ENCODE measurements at places on chromosomes 2 and 18.

GRCh38 chr2:162029287-162029901 lies 44.6 kb downstream of the DPP4 start:
- DNase-seq, result peak; percentile 27

GRCh38 chr2:20762945-20763683 lies 59.8 kb downstream of the LDAH start:
- DNase-seq, result no peak

- DNase-seq, result no peak
Measured at GRCh38 chr18:49206717-49207116, 253.7 kb downstream of the DYM start.

- DNase-seq, result no peak
Measured at GRCh38 chr2:42567806-42568400, 529 bp upstream of the MTA3 start.

DNA sequence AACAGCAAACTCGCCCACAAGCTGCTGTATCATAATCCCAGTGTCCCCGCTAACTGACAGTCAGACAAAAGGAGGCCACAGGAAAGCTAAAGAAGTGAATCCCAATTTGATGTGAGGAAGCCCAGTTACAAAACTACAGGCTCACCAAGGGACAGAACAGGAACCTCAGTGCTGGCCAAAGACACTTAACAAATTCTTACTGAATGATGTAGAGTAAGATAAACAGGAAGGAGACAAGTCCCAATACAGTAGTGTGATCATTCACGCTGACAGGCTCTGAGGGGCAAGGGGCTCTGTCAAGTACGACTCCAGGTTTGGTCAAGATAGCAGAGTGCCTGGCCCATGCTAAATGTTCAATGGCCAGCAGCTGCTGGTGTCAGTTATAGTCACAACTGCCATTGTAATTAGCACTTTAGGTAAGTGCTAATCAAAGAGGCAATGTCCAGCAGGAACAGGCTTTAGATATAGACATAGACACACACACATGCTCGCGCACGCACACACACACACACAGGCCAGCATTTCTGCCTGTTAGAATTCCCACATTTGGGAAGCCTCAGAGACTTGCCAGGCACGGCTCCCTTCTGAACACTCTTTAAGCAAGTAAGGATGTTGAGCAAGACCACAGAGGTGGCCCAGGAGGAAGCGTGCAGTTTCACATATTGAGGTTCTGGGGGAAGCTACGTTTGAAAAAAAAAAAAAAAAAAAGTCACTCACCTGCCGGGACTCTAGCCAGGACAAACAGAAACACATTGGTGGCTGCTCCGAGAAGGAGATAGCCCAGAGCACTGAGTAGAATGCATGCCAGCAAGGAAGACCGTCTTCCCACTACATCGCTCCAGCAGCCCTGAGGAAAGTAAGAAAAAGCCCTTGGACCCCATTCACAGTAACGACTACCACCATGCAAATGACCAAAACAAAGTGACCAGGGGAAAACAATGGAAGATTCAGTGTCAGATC lies 35.4 kb upstream of the TMEM182 start:
- DNase-seq, result no peak

DNA sequence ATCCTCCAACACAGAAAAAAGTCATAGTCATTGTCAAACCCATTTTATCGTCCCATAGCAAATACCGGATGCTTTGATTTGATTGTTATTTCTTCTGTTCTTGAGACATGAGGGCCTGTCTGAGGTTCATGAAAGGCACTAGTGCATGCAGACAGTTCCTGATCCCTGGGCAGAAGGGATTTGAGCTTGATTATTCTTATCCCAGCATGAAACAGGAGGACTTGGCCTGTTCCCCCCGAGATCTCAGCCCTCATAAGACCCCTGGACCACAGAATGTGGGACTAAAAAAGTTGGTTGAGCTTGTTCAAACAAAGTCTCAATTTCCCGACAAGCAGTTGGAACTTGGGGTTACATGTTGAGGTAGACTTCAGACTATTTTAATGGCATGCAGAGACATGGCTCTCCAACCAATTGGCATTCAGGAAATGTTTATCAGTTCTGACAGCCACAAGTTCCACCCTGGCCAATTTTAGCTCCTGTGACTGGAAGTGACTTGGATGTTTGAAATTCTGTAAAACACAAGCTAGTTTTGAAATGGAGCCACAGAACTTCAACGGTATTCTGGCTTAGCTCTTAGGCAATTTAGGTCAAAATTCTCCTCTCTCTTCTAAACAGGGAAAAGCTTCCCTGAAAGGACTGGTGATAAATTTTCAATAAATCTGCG lies 366.9 kb upstream of the SLC14A2 start:
- DNase-seq, result peak; percentile 91

DNA sequence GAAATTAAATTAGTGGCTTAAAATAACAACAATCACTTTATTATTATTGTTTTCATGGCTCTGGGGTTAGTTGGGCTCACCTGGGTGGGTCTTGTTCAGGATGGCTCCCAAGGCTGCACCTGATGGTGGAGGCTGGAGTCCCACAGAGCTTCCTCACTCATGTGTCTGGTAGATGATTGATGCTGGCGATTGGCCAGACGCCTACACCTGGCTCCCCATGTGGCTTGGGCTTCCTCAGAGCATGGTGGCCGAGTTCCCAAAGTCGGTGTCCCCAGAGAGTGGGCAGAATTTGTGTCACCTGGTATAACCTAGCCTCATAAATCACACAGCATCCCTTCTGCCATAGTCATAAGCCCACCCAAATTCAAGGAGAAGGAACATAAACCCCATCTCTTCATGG lies 18.2 kb downstream of the DBI start:
- no peak for DNase-seq

GRCh38 chr2:164478205-164478604 lies 143.1 kb downstream of the GRB14 start:
- no peak for DNase-seq

GRCh38 chr2:231547315-231548110 lies 17.3 kb upstream of the NMUR1 start:
- no peak for DNase-seq

GRCh38 chr2:18650221-18650620 lies 60.9 kb upstream of the NT5C1B start:
- peak; percentile 40 for DNase-seq
